Caudate nucleus (tissue), 63 donors: ENCODE measurements at places on chromosomes 16 and 17.

- no peak for DNase-seq
Measured at GRCh38 chr16:57123216-57123973, 31.0 kb downstream of the CPNE2 start.

DNA sequence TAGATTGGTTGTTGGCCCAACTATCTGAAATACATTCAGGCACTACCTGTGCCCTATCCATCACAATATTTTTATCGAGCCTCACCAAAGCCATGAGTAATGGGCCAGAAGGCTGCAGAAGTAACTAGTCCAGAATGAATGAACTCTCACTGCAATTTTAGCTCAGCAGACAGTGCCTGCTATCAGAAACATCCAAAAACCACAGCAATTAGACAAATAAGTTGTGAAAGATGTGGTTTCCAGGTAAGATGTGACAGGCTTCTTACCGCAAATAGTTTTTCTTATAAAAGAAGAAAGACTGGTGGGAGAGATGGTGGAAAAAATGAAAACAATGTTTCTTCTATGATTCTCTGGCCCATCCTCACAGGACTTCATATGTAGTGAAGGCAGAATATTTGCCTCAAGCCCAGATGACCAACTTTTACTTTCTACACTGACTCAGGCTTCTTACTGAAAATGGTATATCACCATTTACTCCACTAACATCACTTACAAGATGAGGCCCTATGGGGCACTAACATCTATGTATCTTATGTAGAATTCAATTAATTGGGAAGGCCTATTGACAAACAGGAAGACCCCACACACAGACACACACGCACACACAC is 9.8 kb upstream of the RFFL start:
- DNase-seq: no peak

- no peak for DNase-seq
Measured at GRCh38 chr16:28090646-28091377, 27.3 kb upstream of the GSG1L start.

DNA sequence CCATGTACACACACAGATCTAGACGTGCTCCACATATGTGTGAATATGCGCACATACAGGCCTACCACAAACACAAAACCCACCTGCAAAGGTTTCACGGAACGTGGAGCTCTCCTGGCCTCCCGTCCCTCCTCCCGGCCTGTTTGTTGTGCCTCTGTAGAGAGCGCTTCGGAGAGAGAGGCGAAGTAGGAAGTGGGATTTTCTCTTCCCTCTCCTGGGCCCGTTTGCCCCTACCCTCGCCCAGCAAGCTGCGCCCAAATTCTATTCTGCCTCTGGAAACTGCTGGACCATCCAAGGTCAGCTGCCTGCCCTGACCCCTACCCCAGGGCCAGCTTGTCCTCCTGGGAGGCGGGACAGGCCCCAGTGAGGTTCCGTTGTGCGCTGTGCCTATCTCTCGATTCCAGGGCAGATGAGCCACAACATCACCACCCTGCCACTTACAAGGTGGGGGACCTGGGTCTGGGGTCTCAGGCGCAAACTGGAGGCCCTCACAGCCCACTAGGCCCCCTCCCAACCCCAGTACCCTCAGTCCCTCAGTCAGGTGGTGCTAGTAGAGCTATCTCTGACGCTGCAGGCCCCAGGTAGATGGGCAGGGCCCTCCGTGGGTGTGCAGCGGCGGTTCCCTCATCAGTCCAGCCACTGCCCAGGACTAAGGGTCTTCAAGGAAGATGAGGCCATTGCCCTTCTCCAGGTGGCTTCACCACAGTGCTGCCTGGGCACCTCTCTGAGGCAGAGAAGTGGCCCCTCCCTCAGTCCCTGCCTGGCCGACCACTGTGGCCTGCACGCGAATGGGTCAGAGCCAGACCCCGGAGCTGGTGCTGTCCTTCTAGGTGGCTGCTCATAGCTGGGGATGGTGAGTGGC is 54.2 kb downstream of the BEAN1 start:
- DNase-seq: no peak

DNA sequence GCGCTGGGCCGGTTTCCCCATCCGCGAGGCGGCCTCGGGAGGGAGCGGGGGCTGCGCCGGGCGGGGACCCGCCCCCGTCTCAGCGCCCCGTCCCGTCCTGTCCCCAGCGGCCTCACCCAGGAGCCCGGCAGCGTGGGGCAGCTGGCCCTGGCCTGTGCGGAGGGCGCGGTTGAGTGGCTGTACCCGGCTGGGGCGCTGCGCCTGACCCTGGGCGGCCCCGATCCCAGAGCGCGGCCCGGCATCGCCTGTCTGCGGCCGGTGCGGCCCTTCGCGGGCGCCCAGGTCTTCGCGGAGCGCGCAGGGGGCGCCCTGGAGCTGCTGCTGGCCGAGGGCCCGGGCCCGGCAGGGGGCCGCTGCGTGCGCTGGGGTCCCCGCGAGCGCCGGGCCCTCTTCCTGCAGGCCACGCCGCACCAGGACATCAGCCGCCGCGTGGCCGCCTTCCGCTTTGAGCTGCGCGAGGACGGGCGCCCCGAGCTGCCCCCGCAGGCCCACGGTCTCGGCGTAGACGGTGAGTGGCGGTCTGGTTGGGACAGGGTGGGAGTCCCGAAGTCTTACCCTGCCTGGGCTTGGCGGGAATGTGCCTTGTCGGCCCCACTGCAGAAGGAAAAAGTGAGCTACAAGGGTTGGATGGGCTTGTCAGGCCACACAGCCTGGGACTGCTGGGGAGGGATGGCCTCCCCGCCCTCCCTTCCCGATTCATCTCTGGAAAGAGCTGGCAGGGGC is 720 bp downstream of the METRN start:
- DNase-seq: no peak

DNA sequence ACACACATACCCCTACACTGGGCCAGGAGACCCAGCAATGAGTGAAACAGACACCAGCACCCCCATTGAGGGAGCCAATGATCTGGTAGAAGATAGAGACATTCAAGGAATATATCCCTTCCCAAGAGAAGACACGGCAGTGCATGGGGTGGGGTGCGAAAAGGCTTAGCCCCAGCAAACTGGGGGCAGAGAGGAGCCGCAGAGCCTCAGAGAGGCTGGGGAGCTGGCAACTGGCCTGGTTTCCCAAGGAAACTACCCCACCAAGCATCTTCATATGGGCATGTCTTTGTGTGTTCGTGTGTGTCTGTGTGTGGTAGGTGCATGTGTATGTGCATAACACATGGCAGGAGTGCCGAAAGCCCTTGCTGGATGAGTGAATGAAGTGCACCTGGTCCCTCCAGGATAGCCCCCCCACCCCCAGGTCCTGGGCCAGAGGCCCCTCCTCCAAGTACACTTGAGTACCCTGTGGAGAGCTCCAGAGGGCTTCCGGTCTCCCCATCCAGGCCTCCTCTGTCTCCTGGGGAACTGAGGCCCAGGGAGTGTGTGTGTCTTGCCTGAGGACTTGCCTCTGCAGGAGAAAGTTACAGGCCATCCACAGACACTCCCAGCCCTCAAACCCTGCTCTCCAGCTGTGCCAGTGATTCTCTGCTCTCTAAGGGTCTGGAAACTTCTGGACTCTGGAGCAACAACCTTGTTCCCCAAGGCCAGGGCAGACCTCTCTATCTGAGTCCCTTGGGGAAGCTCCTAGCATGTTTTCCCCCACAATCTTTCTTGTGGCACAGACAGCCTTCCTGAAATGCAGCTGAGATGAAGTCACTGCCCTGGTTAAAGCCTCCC is 15.9 kb downstream of the TBX2 start:
- no peak for DNase-seq

DNA sequence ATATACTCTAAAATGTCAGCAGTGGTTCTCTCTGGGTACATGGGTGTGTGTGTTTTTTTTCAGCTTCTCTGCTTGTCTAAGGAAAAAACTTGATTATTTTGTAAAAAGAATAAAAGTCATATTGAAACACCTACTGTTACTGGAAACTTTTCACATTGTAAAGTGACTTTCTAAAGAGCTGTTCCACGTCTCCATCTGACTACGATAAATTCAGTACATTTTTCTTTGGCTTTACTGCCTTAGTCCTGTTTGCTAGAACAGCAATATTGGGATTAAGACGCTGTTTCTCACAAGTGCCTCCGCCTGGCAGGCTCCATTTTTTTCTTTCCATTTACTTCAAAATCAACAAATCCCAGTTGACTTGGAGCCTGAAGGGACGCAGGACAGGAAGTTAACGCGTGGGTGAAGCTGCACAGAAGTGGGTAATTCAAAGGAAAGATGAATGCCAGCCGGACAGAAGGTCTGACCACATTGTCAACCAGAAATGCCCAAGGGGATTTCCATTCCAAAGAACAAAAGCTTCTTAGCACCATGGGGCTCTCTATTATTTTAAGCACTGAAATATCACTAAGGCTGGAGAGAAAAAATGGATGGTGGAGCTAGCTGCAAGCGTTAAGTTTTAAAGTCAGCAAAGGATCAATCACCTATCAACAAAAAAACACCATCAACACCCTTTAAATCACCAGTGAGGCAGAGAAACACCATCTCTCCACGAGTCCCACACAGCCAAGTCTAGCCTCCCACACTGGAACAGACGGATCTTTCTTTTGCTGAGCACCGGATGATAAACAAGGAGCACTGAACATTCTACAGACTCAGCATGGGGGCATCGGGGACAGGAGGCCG is 8.4 kb downstream of the GLOD4 start:
- no peak for DNase-seq

GRCh38 chr17:5838661-5839300 is 231.4 kb upstream of the WSCD1 start:
- no peak for DNase-seq

DNA sequence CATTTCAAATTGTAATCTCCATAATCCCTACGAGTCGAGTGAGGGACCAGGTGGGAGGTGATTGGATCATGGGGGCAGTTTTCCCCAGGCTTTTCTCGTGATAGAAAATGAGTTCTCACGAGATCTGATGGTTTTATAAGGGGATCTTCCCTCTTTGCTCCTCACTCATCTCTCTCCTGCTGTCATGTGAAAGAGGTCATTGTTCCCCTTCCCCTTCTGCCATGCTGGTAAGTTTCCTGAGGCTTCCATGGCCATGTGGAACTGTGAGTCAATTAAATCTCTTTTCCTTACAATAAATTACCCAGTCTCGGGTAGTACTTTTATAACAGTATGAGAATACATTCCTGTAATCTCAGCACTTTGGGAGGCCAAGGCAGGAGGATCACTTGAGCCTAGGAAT is 76.7 kb upstream of the MARCHF10 start:
- no peak for DNase-seq

- no peak for DNase-seq
Measured at GRCh38 chr17:19737305-19738072, 10.6 kb downstream of the ALDH3A1 start.

DNA sequence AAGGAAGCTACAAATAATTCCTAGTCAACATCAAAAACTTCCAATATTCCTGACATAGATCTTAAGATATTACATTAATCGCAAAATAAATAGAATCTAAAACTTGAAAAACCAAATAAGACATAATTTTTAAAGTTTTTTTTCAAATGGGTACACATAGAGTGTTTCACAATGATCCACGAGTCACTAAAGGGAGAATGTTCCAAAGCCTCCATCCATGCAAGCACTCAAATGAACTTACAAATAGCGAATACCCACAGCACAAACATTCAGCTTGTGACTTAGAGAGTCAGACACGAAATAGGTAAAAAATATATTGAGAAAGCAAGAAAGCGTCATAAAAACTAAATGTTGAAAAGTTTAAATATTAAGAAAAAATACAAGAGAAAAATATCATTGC is 65.7 kb downstream of the CEP112 start:
- no peak for DNase-seq

- no peak for DNase-seq
Measured at GRCh38 chr17:8159459-8160223, 3.1 kb downstream of the VAMP2 start.

DNA sequence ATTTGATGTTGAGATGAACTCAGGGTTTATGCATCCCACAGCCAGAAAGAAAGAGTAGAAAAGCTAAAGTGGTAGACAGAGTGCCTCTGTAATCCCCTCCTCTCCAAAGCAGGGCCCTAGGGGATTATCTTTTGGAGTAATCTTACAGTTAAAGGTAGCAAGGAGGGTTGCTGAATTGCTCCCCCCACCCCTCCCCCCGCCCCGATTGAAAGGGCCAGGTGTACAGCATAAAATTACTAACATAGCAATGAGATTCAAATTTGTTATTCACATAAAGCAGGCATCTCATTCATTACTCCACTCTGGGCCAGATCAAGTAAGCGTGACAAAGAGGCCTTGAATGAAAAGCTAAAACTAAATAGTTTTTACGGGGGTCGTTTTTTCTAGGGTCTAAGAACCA is 72.7 kb downstream of the STH start:
- DNase-seq: no peak

DNA sequence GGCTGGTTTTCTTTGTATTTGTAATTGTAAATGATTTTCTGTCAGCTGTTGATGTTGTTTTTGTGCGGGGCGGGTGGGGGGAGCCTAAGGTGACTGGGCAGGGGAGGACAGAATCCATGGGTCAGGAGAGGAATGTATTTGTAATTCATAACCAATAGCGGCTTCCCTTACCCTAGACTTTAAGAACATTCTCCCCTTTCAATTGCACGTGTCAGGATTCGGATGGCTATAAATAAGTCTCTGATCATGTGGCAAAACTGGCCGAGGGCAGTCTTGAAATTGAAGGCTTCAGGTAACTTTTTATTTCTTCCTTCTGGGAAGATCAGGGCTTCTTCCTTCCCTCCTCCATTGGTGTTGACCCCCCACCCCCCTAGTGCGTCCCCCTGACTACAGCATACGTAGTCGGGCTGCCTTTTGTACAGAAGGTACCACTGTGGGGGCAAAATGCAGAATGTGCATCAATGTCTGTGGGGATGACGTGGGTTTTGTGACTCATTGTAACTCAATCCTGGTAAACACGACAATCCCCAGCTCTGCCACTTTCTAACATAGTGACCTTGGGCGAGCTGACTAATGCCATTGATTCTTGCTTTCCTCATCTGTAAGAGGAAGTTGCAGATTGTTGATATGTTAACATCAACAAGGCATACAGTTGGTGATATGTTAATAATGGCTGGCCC is 16.2 kb downstream of the MARCHF10 start:
- DNase-seq: no peak

- no peak for DNase-seq
Measured at GRCh38 chr16:4032768-4033167, 83.5 kb downstream of the ADCY9 start.

- DNase-seq: no peak
Measured at GRCh38 chr17:29789196-29790170, 140.5 kb downstream of the SSH2 start.

DNA sequence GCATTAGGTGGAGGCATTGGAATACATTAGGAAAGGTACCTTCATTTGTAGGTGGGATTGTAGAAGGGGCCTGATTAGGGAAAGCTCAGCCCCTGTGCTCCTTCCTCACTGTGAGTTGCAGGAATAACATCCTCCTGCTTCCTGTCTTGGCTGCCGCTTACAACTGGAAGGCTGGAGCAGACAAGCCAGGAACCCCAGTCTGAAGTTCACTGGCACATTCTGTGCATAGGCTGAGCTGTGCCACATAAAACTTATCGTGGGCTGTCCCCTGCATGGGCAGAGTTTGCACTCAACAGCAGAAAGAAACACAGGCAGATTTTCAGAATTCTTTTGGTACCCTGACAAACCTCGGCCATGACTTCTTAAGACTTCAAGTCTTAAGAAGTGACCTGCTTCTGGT is 200.1 kb downstream of the SALL1 start:
- DNase-seq: no peak

GRCh38 chr16:89779909-89780305 is 36.5 kb downstream of the FANCA start:
- DNase-seq: peak; percentile 22

- no peak for DNase-seq
Measured at GRCh38 chr17:44871556-44871955, 23.9 kb downstream of the HIGD1B start.
